Stomach (tissue), 19 donors: ENCODE measurements at places on chromosomes 1 and 21. TPM values are rescaled to one million over a fixed set of nuclear protein-coding genes. Genes with fewer than 3 reads are reported as not detected.

GRCh38 chr21:38903690-38904139 lies 98.0 kb downstream of the ETS2 start:
- peak; percentile 65 for DNase-seq

The OLFML2B gene
- 4.6 TPM for total RNA-seq

DNA sequence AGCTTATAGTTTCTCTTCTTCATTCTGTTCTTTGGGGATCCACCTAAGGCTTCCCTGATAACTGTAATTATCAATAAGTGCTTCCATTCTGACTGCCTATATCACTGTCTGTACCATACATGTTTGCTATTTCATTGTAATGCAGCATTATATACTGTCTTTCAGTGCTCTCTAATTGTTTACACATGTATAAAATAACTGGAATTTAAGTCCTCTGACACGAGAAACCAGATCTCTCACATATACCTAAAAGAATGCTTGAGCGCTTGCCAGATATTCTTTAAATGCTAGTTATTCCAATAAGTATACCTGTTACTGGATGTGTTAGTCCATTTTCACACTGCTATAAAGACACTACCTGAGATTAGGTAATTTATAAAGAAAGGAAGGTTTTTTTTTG lies 34.7 kb downstream of the CELF3 start:
- no peak for DNase-seq

DNA sequence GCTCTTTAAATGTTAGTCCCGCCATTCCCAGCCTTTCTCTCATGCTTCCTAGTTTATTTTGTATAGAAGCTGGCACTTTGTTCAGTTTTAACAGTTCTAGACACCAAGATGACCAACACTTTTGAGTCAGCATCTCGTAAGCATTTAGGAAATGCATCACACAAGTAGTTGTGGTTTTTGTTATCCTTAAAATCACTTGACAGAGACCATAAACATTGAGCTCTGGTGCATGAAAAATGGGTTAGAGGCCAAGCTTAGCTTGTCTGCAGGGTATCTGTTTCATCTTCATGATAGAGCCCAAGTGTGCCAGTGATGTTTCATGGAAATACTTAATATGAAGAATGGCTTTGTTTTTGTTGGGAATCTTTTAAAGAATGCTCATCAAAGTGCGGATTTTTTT lies 159.7 kb downstream of the DISP1 start:
- peak; percentile 8 for DNase-seq

GRCh38 chr1:95086949-95087533 lies 14.3 kb upstream of the ALG14 start:
- DNase-seq, result no peak

The BMP8B gene
- total RNA-seq, result 1.5 TPM
